ENCODE measurements at places on chromosomes 13 and 19.

GRCh38 chr13:51416107-51416506 is 36.7 kb downstream of the INTS6 start:
- DNase-seq = no peak

DNA sequence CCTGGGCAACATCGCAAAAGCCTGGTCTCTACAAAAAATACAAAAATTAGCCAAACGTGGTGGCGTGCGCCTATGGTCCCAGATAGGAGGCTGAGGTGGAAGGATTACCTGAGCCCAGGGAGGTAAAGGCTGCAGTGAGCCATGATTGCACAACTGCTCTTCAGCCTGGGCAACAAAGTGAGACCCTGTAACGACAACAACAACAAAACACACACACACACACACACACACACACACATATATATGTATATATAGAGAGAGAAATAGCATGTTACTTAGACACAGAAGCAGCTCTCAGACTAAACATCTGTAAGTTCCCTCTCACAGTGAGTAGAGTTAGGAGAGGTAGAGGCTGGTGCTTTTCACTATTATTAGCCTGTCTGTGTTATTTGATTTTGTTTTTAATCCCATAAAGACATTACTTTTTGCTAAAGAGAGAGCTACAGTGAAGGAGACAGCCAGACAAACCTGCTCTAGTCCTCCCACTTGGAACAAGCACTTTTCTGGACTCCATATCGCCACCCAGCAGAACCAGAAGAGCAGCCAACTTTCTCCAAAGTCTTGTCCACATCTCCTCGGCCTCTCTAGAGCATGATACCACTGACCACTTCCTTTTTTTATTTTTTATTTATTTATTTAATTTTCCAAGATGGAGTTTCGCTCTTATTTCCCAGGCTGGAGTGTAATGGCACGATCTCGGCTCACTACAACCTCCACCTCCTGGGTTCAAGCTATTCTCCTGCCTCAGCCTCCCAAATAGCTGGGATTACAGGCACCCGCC is 2.8 kb upstream of the LIN7B start:
- no peak for DNase-seq

GRCh38 chr13:110341445-110342244 is 34.6 kb downstream of the COL4A2 start:
- no peak for DNase-seq

GRCh38 chr13:51856998-51857397 is 4.8 kb upstream of the CCDC70 start:
- no peak for DNase-seq

- no peak for DNase-seq
These were observed 156.6 kb downstream of the IRS2 start for GRCh38 chr13:109629737-109630136.

DNA sequence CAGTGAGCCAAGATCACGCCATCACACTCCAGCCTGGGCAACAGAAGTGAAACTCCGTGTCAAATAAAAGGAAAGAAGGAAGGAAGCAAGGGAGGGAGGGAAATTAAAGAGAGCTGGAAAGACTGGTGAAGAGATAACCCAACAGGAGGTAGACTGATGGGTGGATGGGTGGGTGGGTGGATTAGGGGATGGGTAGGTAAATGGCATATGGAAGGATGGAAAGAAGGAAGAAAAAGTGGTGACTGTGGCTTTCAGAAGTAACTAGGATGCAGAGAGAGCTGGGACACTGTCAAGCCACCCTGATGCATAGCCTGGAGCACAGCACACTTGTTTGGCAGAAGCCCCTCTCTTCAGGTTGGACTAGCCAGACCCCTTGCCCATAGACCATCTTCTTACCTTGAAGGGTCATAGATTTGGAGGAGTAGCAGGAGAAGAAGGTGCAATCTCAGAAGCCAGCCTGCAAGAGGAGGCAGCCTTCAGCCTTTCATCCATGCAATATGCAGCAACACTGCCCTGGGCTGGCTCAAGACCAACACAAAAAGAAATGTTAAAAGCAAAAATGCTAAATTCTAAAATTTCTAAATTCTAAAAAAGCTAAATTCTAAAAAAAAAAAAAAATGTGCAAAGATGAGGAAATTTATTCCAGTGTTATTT is 5.1 kb downstream of the IQCN start:
- no peak for DNase-seq

GRCh38 chr13:28590461-28590860 is 68.5 kb upstream of the POMP start:
- DNase-seq = no peak

- no peak for DNase-seq
These were observed 65.5 kb downstream of the ING1 start for GRCh38 chr13:110779022-110779421.

- no peak for DNase-seq
These were observed 6.6 kb downstream of the ZNF837 start for GRCh38 chr19:58374200-58374599.

DNA sequence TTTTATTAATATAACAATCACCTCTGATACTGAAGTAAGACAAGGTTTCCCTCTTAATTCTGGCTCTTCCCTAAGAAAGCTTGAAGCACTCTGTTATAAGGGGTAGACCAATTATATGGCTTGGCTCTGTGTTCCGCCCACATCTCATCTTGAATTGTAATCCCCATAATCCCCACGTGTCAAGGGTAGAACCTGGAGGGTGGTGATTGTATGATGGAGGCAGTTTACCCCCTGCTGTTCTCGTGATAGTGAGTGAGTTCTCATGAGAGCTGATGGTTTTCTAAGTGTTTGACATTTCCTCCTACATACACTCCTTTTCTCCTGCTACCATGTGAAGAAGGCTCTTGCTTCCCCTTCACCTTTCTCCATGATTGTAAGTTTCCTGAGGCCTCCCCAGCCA is 363.8 kb upstream of the PCDH20 start:
- no peak for DNase-seq

DNA sequence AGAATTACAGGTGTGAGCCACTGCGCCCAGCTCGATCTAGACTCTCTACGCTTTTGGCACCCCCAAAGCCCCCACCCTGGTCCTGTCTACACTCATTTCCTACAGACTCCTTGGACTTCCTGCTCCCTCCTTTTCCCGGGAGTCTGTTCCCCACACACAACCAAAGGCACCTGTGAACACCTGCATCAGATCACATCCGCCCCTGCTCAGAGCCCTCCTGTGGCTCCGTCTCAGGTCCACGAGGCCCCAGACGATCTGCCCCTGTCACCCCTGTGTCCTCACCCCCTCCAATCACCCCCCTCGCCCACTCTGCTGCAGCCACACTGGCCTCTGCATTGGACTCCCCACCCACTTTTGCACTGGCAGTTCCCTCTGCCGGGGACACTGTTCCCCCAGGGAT is 12.4 kb upstream of the PAK4 start:
- DNase-seq = no peak

DNA sequence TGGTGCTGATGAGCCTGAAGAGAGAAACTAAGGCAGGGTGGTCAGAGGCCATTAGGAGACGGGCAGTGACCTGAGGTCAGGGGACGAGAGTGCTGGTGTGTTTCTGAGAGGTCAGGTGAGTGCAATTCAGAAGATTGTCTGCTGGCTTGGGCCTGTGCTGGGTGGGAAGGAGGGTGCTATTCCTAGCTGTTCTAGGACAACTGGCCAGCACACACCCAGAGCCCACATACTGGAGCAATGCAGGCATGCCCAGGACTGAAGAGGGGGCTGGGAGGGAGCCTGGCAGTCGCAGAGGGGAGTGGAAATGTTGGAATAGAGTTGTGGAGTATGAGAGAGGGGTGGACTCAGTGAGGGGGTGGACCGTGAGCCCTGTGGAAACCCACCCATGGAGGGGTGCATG is 16.5 kb downstream of the ARHGEF7 start:
- DNase-seq = no peak
